ENCODE measurements at places on chromosomes 12 and 14.

DNA sequence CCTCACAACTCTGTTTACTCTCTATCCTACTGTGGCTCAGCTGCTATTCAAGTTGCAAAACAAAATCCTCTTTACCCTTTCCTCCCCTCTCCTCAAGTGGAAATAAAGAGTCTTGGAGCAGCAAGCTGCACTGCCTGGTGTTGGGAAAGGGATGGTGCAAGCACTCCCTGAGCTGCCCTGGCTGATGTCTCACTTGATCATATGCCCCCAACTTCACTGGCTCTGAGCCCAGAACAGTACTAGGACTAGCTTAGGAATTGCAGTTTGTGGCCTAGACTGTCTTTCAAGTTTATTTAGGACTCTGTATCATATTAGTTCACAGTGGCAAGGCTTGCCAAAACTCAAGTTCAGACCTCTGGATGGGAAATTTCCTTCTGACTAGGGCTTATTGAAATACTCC is 1683.8 kb upstream of the SEL1L start:
- no peak for DNase-seq

GRCh38 chr12:71719647-71720370 is 33.9 kb downstream of the TMEM19 start:
- no peak for DNase-seq

GRCh38 chr12:93020631-93021597 is 91.8 kb upstream of the EEA1 start:
- DNase-seq, result no peak

DNA sequence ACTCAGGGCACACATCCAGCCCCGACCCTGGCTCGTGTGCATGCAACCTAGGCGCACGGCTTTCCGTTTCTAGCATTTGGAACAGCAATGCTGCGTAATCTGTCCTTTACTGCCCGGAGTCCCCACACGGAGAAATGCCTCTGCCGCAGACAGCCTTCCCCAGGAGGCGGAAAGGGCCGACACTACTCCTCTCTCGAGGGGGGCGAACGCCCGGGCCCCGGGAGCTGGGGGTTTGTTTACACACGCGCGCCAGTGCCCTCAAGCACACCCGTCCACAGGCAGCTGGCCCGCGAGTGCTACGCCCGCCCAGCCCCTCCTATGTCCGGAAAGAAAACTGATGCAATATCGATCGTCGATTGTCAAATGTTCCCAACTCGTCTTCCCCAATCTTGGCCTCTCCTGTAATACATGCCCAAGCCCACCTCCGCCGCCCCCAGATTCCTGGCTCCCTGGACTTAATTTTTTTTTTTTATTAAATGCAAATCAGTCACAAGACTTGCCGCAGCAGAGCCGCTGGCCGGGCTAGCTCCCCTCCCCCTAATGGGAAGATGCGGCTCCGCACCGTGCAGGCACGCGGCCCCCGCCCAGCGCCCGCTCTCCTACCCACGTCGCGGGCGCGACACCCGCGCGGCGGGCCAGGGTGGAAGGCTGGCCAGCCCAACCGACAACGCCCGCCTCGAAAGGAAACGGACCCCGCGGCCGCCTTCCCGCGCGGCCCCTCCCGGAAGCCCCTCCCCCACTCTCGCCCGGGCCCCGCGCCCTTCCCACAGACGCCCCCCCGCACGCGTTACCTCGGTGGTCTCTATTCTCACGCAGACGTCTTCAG is 642 bp downstream of the SLC38A2 start:
- DNase-seq, result peak; percentile 9

- DNase-seq, result no peak
Measured at GRCh38 chr12:122943196-122943595, 23.1 kb downstream of the ABCB9 start.

DNA sequence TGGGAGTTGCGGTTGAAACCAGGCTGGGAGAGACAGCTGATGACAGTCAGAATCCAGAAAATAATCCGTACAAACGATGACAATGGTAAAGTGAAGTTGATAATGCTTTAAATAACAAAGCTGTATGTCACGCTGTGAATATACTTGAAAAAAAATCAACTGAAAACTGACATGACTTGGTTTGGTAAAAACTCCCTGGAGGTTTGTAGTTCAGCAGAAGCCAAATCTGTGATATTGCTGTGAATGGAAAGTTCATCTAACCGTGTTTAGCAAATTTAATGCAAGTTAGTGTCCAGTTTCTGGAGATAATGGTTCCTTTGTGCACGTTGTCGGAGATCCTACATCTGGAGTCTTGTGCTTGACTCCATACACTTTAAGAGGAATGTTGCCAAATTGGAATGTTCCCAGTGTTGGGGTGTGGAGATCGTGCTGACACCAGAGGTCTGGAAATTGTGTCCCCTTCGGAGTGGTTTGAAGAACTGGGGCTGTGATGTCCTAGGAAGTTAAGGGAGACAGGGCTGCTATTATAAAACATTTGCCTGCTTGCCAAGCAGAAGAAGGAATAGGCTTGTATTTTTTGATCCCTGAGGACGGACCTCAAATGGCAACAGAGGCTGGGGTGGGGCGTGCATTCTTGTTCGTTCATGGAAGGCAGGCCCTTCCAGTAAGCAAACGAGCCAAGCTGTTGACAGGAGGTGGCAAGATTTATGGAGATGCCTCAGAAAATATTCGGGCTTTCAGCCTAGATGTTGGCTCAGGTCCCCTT is 30.6 kb downstream of the PPFIBP1 start:
- DNase-seq, result no peak

DNA sequence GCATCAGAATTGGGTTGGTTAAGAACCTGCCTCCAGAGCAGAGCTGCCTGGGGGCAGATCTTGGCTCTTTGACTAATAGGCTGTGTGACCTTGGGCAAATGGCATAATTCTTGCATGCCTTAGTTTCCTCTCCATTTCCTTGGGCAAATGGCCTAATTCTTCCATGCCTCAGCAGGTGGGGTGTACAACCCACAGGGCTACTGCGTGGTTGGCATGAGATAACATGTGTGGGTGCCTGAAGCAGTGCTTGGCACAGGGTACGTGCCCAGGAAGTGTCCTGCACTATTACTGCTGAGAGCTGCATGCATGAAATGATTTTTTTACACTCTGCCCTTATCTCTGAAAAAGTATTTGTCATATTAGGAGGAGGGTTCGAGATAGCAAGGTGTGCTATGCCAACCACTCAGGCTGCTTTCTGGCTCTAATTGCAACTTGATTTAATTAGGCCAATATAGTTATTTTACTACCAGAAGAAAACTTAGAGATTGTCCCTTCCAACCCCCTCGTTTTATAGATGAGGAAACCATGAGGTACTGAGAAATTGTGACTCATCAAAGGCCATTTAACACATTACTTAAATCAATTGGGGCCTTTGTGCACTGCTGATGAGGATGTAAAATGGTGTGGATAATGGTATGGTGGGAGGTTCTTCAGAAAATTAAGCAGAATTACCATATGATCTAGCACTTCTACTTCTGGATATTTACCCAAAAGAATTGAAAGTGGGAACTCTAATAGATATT is 161.6 kb upstream of the HIF1A start:
- no peak for DNase-seq

GRCh38 chr12:131463174-131463573 is 247.7 kb upstream of the SFSWAP start:
- DNase-seq, result no peak

DNA sequence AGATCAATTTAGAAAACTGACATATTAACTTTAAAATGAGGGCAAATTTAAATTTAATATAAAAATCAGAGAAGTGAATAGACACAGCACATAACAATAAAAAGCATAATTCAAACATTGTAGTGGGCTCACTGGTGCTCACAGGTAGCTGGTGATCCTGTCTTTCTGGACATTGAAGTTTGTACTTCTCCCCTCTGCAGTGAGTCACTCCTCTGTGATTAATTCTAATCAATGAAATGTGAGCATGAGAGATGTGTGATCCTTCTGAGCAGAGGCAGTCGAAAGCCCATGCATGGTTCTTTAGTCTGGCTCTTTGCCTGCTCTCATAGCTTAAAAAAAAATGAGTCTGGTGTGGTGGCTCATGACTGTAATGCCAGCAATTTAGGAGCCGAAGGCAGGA is 59.0 kb upstream of the RERGL start:
- DNase-seq, result no peak

DNA sequence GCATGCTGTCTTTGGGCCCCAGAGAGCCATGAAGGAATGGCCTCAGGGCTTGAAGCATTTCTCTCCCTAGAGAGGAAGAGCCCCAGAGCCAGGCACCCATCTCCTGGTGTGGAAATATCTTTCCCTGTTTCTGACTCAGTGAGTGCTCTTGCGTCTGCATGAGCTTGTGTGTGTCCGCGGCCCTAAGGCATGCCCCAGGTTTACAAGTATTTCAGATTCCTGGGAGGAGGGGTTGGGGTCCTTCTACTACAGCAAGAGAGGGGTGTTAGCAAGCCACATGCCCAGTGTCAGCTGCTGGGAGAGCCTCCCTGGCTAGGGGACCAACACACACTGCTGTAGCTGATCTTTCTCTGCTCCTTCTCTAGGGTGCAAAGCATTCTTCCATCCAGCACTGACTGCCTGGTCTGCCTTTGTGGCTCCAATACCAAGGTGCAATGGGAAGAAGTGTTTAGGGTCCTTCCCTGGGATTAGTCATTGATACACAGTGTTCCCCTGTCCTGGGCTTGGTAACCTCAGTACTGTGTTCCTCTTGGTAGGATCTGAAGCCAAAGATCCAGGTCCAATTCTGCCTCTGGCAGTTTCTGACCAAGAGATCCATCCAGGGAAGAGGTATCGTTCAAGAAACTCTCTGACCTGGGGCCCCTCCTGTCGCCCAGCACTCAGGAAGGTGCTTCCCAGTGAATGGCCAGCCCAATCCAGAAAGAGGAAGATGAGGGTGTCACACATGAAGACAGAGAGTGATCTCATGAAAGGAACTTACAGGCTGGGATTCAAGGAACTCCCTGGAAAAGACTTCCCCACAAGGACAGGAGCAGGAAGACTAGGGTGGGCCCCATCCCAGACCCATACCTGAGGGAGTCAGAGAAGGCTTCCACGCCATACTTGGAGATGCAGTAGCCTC is 3.1 kb downstream of the RDH16 start:
- no peak for DNase-seq

- DNase-seq, result no peak
Measured at GRCh38 chr12:1924996-1925683, 6.7 kb upstream of the CACNA2D4 start.

GRCh38 chr12:47808574-47809365 is 10.9 kb downstream of the HDAC7 start:
- DNase-seq, result no peak

DNA sequence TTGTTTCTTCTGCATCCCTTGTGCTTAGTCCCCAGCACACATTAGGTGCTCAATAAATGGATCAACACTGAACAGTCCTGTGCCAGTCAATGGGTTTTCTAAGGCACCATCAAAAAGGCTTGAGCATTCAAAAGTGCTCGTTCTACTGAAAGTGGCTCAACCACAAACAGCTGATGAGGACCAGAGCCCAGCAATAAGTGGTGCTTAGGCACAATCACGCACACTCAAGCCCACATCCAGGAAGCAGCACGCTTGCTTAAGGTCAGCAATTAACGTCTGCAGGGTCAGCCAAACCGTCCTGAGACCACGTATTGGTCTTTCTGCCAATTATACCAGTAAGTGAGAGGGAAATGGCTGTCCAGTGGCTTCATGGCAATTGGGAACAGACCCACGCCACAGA is 56.5 kb downstream of the PRIMA1 start:
- DNase-seq, result no peak

- DNase-seq, result no peak
Measured at GRCh38 chr14:92259613-92260357, 63.2 kb upstream of the SLC24A4 start.

DNA sequence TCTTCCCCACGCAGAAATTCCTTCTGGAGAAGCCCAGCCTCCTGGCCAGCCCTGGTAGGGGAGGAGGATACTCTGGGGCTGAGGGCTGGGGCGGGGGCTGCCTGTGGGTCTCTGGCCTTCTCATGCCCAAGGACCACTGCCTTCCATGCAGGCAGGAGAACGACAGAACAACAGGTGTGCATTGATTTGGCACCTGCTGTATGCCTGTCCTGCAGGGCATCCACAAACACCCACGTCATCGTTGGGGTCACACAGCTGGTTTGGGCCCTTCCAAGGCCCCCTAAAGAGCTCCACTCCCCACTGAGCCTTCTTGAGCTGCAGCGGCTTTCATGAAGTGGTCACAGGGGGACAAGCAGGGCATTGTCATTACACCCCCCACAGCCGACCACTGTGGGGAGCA is 60.4 kb downstream of the PHETA1 start:
- DNase-seq, result no peak

DNA sequence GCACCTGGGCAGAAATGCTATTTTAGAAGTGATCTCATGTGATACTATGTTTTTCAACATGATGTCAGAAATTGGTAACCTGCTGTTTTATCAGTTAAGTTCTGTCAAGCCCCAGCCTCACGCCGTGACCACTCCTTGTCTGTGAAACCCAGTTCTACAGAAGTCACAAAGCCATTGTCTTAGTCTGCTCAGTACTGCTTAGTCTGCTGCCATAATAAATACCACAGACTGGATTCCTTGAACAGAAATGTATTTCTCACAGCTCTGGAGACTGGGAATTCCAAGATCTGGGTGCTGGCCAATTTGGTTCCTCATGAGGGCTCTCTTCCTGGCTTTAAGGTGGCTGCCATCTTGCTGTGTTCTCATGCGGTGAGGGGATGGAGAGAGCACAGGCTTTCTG is 176.9 kb downstream of the PRKCH start:
- no peak for DNase-seq

- no peak for DNase-seq
Measured at GRCh38 chr12:14842315-14842714, 1.0 kb downstream of the ART4 start.

GRCh38 chr14:35197015-35197414 is 74.7 kb downstream of the PRORP start:
- no peak for DNase-seq

DNA sequence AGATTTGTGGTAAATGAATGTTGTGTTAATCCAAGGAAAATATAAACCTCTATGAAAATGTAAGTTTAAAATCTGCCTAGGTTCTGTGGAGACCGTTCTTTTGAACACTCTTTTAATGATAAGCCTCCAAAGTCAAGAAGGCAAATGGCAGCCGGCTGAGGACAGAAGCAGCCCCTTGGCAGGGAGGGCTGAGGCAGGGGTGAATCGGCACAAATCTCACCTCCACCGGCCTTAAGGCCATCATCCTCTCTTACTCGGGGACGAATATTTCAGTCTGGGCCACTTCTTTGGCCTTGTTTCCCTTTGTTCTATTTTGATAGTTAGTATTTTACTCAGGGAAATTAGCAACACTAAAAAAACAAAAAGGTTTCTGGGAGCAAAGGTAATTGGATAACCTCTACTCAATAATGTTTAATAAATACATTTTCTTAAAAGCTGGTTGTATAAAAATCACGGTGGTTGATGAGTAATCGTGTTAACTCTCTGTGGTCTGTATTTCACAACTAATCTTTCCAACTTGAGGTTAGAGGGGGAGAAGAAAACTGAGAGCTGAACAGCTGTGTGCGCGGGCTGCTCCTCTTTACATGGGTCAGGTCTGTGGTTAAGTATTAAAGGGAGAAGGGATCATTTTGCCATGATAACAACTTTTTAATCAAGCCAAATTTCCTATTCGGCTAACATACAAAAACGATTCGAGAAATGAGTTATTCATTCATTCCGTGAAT is 18.6 kb downstream of the LGMN start:
- DNase-seq, result no peak

DNA sequence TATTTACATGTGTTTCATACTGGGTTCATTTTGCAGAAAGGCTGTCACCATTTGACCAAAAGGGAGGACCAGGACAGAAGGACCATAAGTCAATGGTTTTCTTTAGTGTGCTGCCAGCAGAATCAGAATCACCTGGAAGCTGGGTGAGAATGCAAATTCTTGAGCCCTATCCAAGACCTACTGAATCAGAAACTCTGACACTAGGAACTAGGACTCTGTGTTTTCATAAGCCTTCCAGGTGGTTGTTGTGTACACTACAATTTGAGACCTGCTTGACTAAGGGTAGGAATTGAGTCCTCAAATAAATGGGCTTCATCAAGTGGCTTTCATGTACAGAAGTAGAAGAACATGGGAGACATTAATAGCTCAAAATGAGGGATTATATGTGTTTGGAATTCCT is 32.2 kb downstream of the PDE6H start:
- no peak for DNase-seq

Measured in stimulated activated CD4-positive, alpha-beta T cell treated with anti-CD3 and anti-CD28 coated beads, Interleukin-1b, Interleukin-23, amount 100 ng/mL, for 1 hour (primary cell).